ENCODE measurements at places on chromosomes 11 and 22. TPM values are rescaled to one million over a fixed set of nuclear protein-coding genes. Genes with fewer than 3 reads are reported as not detected.

DNA sequence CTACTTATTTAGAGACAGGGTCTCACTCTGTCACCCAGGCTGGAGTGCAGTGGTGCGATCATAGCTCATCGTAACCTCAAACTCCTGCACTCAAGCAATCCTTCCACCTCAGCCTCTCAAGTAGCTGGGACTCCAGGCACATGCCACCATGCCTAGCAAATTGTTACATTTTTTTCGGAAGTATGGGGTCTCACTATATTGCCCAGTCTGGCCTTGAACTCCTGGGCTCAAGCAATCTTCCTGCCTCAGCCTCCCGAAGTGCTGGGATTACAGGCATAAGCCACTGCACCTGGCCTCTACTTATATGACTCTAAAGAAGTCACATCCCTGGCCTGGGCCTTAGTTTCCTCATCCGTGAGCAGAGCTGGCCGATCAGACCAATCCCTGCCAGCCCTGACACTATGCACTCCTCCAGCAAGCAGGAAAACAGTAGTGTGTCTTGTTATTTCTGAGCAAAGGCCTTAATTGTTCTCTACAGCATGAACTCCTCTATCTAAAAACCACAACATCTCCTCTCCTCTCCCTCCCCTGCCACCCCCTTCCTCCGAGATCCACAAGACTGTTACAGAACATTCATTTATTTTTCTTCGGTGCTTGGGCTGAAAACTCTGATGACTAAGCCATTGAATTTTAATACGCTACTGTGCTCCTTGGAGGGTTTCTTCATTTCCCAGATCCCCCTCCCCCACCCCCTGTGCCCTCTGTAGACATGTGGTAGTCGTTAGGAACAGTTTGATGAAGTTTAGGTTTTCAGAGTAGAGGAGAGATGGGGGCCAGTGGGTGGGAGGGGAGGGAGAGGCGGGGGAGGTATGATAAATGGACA, 91.5 kb downstream of the ABTB2 start:
- peaks cover 16% of the 10 kb centered on the region for H3K4me1 ChIP-seq
- no peaks in the 10 kb centered on the region for H3K36me3 ChIP-seq
- no peak overlapping the region for H3K4me3 ChIP-seq
- peak overlapping the region; percentile 82 for H3K27ac ChIP-seq

- H3K36me3 ChIP-seq = no peaks in the 10 kb centered on the region
- no peak overlapping the region for H3K4me3 ChIP-seq
- no peaks in the 10 kb centered on the region for H3K4me1 ChIP-seq
These were observed 29.2 kb downstream of the NF2 start for GRCh38 chr22:29632672-29633071.

GRCh38 chr11:2574043-2574552, 125.7 kb downstream of the KCNQ1OT1 start:
- no peaks in the 10 kb centered on the region for H3K27me3 ChIP-seq
- H3K27ac ChIP-seq = no peak overlapping the region
- no peak overlapping the region for H3K4me3 ChIP-seq
- DNase-seq = no peak

- H3K36me3 ChIP-seq = no peaks in the 10 kb centered on the region
- DNase-seq = peak; percentile 30
- H3K4me3 ChIP-seq = peak overlapping the region; percentile 42
- H3K4me1 ChIP-seq = no peaks in the 10 kb centered on the region
- no peaks in the 10 kb centered on the region for H3K27me3 ChIP-seq
- H3K27ac ChIP-seq = peak overlapping the region; percentile 58
These were observed 32.0 kb downstream of the PDE2A start for GRCh38 chr11:72642043-72642883.

DNA sequence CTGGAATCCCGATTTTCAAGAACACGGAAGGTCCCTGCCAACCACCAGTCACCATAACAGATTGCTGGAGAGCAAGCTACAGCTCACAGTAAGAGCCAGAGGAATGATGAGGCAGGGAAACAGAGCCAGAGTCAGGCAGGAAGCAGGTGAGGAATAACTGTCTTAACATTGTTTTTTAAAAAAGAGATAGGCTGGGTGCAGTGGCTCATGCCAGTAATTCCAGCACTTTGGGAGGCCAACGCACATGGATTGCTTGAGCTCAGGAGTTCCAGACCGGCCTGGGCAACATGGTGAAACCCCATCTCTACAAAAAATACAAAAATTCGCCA, 13.5 kb upstream of the CASTOR1 start:
- H3K4me1 ChIP-seq = peaks cover 14% of the 10 kb centered on the region
- no peaks in the 10 kb centered on the region for H3K27me3 ChIP-seq
- no peak overlapping the region for H3K4me3 ChIP-seq
- no peak for DNase-seq
- peak overlapping the region; percentile 76 for H3K27ac ChIP-seq

Gene TRPM5
- not detected for total RNA-seq

GRCh38 chr11:74255741-74256375, 55.6 kb downstream of the P4HA3 start:
- no peaks in the 10 kb centered on the region for H3K27me3 ChIP-seq
- DNase-seq = peak; percentile 60
- H3K27ac ChIP-seq = no peak overlapping the region
- peaks cover 4% of the 10 kb centered on the region for H3K4me1 ChIP-seq
- H3K4me3 ChIP-seq = no peak overlapping the region

Gene NCF4
- total RNA-seq = 1.8 TPM

Gene C22orf31
- total RNA-seq = not detected

GRCh38 chr22:49299821-49300231, 527.8 kb downstream of the BRD1 start:
- no peak for DNase-seq
- H3K4me3 ChIP-seq = no peak overlapping the region
- H3K36me3 ChIP-seq = no peaks in the 10 kb centered on the region
- no peaks in the 10 kb centered on the region for H3K4me1 ChIP-seq
- no peak overlapping the region for H3K27ac ChIP-seq

Gene TYR
- not detected for total RNA-seq

DNA sequence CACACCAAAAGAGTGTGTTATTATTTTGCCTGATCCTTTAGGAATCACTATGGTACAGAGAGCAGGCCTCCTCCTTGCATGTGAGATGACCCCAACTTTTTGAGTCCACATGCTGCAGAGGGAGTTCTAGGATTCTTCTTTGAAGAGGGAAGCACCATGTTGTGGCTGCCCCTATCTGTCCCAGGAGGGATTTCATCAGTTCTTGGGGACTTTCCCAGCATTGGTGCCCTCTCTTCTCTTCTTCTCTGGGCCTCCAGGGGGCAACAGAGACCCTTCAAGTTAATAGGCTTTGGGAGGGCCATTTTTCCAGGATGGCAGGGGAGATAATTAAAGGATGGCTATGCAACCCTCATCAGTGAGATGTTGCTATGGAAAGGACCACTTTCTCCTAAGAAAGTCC, 3.6 kb downstream of the MMP1 start:
- H3K27me3 ChIP-seq = no peaks in the 10 kb centered on the region
- H3K36me3 ChIP-seq = no peaks in the 10 kb centered on the region

Gene MRGPRX3
- not detected for total RNA-seq

- no peak overlapping the region for H3K27ac ChIP-seq
- H3K36me3 ChIP-seq = no peaks in the 10 kb centered on the region
- no peak for DNase-seq
- H3K4me3 ChIP-seq = no peak overlapping the region
- no peaks in the 10 kb centered on the region for H3K4me1 ChIP-seq
- no peaks in the 10 kb centered on the region for H3K27me3 ChIP-seq
These were observed 282.9 kb downstream of the LUZP2 start for GRCh38 chr11:24779791-24780190.

- no peaks in the 10 kb centered on the region for H3K36me3 ChIP-seq
- H3K27me3 ChIP-seq = no peaks in the 10 kb centered on the region
- H3K4me1 ChIP-seq = no peaks in the 10 kb centered on the region
- no peak overlapping the region for H3K27ac ChIP-seq
These were observed 15.0 kb upstream of the FGF3 start for GRCh38 chr11:69834251-69834650.

DNA sequence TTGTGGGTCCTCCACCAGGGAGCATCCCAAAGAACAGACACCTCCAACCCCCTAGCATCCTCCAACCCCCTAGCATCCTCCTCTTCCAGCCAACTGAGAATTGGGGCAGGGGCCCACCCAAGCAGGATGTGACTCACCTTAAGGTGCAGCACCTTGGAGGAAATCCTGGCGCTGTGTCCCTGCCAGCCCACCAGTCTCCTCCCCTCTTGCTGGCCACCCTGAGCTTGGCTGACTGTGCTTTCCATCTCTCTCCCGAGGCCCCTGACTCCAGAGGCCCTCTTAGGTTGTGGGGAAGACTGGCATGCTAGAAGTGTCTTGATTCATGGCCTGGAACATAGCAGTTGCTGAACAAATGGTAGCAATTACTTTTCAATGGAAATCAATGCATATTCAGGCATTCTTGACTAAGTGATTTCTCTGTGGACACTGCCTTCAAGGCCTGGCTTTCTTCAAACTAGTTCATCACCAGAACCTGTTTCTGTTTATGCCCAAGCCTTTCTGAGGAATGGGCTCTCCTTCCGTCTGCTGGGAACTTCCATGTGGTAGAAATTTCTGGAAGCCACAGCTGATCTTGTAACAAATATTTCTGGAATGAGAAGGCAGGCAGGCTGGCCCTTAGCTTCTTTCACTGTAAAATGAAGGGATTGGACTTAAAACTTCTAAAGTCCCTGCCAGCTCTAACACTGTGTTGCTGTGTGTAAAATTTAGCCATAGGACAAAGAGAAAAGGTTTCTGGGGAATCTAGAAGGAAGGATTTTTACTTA, 60.5 kb downstream of the CEP164 start:
- no peaks in the 10 kb centered on the region for H3K4me1 ChIP-seq
- no peak overlapping the region for H3K4me3 ChIP-seq
- DNase-seq = no peak
- H3K36me3 ChIP-seq = no peaks in the 10 kb centered on the region
- H3K27me3 ChIP-seq = no peaks in the 10 kb centered on the region

DNA sequence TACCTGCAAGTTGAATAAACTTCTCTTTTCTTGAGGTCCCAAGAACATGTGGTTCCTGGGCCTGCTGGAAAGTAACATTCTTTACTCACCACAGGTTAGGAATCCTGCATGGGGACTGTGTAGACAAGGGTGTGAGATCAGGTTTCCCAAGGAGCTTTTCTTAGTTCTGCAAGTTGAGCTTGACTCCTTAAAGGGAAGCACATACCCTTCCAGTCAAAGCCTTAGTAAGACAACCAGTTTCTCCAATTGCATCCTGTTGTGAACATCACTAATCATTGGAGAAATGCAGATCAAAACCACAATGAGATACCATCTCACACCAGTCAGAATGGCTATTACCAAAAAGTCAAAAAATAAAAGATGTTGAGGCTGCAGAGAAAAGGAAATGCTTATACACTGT, 48.3 kb upstream of the PAK1 start:
- H3K4me3 ChIP-seq = no peak overlapping the region
- no peak overlapping the region for H3K27ac ChIP-seq
- no peaks in the 10 kb centered on the region for H3K27me3 ChIP-seq
- DNase-seq = no peak
- H3K36me3 ChIP-seq = no peaks in the 10 kb centered on the region

DNA sequence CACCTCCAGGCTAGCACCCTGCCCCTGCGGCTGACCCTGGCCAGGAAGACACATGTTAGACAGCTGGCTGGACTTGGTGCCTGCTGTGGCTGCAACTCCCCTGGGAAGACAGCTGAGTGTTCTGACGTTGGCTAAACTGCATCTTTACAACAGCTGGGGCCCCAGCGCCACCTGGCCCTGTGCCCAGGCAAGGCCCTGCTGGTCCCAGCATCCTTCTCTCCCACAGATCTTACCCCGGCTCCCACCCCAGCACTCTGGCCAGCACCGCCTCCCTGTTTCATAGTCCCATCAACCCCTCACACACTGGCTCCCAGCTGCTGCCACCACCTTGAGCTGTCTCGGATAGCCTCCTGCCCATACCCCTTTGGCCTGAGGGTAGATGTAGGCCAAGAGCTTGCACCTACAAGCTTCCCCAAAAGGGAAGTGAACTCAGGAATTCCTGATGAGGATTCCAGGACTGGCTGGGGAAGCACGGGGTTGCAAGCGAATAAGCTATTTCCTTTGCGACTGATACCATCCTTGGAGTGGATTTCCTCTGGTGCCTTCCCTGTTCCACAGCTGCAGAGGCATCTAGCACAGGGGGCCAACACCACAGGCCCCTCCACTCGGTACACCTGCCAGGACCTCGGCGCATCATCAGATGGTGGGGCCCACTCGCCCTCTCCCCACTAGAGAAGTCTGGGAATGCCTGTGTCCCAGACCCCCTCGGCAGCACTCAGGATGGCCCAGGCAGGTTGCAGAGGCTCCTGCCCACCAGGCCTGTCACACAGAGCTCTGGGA, 28.5 kb downstream of the RSPH14 start:
- no peaks in the 10 kb centered on the region for H3K36me3 ChIP-seq
- no peak for DNase-seq
- no peaks in the 10 kb centered on the region for H3K4me1 ChIP-seq
- no peak overlapping the region for H3K27ac ChIP-seq
- no peak overlapping the region for H3K4me3 ChIP-seq

- DNase-seq = no peak
- no peaks in the 10 kb centered on the region for H3K27me3 ChIP-seq
- H3K27ac ChIP-seq = peak overlapping the region; percentile 13
- peak overlapping the region; percentile 15 for H3K4me3 ChIP-seq
- no peaks in the 10 kb centered on the region for H3K4me1 ChIP-seq
These were observed 135.5 kb downstream of the ETS1 start for GRCh38 chr11:128451652-128452470.

GRCh38 chr11:115364896-115365295, 139.3 kb downstream of the CADM1 start:
- no peak overlapping the region for H3K4me3 ChIP-seq
- no peaks in the 10 kb centered on the region for H3K36me3 ChIP-seq
- H3K27me3 ChIP-seq = no peaks in the 10 kb centered on the region

Gene OR8D4
- total RNA-seq = not detected

Gene OR8G5
- not detected for total RNA-seq

DNA sequence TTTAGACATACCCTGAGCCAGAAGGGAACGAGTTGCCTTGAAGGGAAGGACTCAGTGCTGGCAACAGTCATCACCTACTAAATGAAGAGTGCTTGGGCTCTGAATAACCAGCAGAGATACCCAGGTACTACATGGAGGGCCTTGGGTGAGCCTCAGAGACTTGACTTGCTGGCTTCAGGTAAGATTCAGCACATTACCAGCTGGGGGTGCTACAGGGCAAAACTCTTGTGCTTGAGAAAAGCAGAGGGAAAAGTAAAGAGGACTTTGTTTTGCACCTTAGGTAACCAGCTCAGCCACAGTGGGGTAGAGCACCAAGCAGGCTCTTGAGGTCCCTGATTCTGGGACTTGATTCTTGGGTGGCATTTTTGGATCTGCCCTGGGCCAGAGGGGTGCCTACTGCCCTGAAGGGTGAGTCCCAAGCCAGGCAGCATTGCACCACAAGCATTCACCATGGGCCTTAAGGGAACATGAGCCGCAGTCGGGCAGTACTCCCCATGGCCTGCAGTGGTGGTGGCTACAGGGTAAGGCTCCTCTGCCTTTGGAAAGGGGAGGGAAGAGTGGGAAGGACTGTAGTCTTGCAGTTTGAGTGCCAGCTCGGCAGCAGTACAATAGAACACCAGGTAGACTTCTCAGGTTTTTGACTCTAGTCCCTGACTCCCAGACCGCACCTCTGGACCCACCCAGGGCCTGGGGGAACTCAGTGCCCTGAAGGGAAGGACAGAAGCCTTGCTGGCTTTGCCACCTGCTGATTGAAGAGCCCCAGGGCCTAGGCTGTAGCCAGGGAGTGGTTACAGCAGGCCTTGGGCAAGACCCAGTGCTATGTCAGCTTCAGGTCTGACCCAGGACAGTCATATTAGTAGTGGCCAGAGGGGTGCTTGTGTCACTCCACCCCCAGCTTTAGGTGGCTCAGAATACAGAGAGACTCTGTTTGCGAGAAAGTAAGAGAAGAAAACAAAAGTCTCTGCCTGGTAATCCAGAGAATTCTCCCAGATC, 22.7 kb upstream of the PLEKHA7 start:
- H3K4me1 ChIP-seq = no peaks in the 10 kb centered on the region
- no peak overlapping the region for H3K4me3 ChIP-seq
- H3K27ac ChIP-seq = no peak overlapping the region
- no peaks in the 10 kb centered on the region for H3K27me3 ChIP-seq
- no peaks in the 10 kb centered on the region for H3K36me3 ChIP-seq
- no peak for DNase-seq

Gene P2RY2
- total RNA-seq = 2.8 TPM

Gene XKR3
- not detected for total RNA-seq

All from uterus (tissue), 4 donors.